ENCODE measurements at places on chromosomes 16 and 17.

DNA sequence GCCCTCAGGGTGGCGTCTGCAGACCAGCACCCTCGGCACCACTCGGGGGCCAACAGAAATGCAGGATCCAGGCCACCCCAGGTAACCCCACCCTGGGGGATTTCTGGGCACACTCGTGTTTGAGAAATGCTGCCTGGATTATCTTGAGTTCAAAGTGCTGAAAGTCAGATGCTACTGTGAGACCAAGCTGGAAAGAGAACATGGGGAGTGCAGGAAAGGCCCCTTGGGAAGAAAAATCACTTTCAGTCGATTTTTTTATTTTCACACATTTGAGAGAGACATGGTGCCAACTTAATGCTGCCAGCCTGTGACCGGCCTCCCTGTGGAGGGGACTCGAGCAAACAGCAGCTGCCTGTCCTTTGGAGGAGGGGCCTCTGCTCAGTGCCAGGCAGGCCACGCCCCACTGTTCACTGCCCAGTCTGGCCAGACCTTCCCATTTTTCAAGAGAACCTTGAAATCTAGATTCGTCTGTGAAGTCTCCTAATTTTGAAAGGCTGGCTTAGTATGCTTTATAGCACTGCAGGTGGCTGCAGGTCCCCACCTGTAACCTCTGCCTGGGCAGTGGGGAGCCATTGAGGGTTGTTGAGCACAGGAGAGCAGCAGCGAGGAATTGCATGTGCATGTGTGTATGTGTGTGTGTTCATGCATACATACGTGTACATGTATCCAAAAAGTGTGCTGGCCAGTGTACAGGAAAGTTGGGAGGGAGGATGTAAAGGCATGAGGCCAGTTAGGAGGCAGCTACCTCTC is 70.7 kb upstream of the PLCG2 start:
- H3K36me3 ChIP-seq: no peaks in the 10 kb centered on the region
- H3K27me3 ChIP-seq: no peaks in the 10 kb centered on the region
- peak overlapping the region; percentile 73 for H3K27ac ChIP-seq
- no peak for DNase-seq
- no peak overlapping the region for H3K4me3 ChIP-seq

DNA sequence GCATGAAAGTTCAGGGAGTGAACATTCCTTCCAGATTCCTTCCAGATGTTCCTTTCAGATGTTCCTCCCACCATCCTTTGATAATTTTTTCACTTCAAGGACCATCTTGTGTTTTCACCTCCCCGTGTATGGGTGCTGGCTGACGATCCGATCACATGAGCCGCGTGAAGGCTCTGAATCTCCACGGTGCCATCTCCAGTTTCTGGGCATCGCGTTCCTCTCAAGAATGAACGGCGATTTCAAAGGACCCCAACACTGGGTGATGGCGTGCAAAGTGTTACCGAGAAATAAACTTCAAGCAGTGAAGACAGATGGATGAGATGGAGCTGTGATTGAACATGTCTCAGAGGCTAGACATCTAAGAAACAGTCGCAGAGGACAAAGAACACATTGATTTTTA is 245.3 kb downstream of the GSG1L start:
- DNase-seq: no peak
- no peak overlapping the region for H3K4me3 ChIP-seq
- no peak overlapping the region for H3K27ac ChIP-seq

- H3K4me1 ChIP-seq: no peaks in the 10 kb centered on the region
- no peak overlapping the region for H3K4me3 ChIP-seq
- no peaks in the 10 kb centered on the region for H3K27me3 ChIP-seq
- H3K27ac ChIP-seq: no peak overlapping the region
These were observed 412.3 kb downstream of the XYLT1 start for GRCh38 chr16:17058471-17058870.

DNA sequence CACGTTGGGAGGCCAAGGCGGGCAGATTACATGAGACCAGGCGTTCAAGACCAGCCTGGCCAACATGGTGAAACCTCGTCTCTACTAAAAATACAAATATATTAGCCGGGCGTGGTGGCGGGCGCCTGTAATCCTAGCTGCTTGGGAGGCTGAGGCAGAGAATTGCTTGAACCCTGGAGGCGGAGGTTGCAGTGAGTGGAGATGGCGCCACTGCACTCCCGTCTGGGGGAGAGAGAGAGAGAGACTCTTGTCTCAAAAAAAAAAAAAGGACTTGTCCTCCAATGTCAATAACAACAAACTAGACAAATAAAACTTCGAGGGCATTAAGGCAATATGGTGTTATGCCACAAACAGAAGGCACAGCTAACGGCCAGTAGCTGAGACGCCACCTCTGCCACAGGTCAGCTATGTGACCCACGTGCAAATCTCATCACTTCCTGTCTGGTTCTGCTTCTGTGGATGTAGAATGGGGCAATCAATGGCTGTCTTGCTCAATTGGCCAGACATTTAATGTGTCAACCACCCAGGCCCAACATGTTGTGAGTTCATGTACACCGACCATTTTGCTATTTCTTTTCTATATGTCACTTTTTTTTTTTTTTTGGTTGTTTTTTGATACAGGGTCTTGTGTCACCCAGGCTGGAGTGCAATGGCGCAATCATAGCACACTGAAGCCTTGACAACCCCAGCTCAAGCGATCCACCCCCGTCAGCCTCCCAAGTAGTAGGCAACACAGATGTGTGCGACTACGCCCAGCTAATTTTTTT is 834 bp upstream of the TXNDC11 start:
- H3K4me3 ChIP-seq: peak overlapping the region; percentile 99
- H3K27me3 ChIP-seq: no peaks in the 10 kb centered on the region
- no peaks in the 10 kb centered on the region for H3K36me3 ChIP-seq
- H3K27ac ChIP-seq: peak overlapping the region; percentile 93

GRCh38 chr17:63940584-63940983 is 8.5 kb upstream of the CD79B start:
- no peak overlapping the region for H3K27ac ChIP-seq
- H3K4me3 ChIP-seq: no peak overlapping the region
- H3K36me3 ChIP-seq: no peaks in the 10 kb centered on the region
- H3K4me1 ChIP-seq: no peaks in the 10 kb centered on the region

- H3K36me3 ChIP-seq: no peaks in the 10 kb centered on the region
- no peaks in the 10 kb centered on the region for H3K4me1 ChIP-seq
- DNase-seq: no peak
- no peak overlapping the region for H3K27ac ChIP-seq
- H3K4me3 ChIP-seq: no peak overlapping the region
- no peaks in the 10 kb centered on the region for H3K27me3 ChIP-seq
These were observed 59.5 kb downstream of the AKAP1 start for GRCh38 chr17:57144567-57144966.

GRCh38 chr17:69733171-69734012 is 318.9 kb downstream of the MAP2K6 start:
- peaks cover 13% of the 10 kb centered on the region for H3K4me1 ChIP-seq
- H3K27me3 ChIP-seq: no peaks in the 10 kb centered on the region
- H3K4me3 ChIP-seq: no peak overlapping the region
- H3K27ac ChIP-seq: no peak overlapping the region
- no peaks in the 10 kb centered on the region for H3K36me3 ChIP-seq

DNA sequence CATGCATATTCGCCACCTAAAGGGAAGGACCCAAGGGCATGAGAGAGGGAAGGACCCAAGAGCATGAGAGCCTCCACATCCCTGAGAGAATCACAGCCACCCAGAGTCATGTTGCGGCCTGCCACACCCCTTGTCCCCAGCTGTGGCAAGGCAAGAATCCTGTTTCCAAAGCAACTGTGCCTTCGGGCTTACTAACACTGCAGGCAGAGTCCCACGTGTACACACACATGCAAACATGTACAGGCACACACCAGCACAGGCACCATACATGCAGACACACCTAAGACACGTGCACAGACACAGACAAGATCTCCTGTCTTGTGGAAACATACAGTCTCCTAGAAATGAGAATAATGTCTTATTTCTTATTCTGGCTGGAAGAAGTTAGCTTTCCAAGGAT is 92.4 kb upstream of the CDYL2 start:
- H3K27ac ChIP-seq: no peak overlapping the region
- H3K4me3 ChIP-seq: no peak overlapping the region
- no peaks in the 10 kb centered on the region for H3K36me3 ChIP-seq
- H3K4me1 ChIP-seq: peaks cover 11% of the 10 kb centered on the region

DNA sequence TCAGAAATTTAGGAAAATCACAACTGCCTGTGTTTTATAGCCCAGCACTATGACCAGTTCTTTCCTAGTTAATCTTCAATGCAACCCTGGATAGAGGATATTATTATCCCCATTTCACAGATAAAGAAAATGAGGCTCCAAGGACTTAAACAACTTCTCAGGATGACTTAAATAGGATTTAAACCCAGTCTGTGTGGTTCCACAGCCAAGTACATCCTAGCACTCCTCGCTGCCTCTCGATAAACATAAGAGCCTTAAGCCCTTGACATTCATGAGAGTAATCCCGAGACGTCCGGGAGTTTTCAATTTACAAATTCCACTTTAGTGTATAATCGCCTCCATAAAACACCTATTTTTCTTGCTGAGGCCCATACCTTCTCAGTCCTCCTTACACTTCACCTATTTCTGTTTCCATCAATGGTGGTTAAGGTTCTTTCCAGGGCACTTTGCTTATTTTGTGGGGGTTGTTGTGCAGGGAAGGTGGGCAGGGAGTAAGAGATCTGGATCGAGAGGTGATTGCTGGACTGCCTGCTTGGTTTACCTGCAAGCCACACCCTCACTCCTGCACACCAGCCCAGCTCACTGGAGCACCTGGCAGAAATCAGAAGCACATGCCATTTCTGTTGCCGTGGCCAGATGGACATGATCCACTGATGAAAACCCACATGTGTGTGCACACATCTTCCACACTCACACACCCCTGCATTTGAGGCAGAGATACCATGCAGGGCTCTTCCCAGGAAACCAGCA is 50.5 kb downstream of the ASIC2 start:
- no peaks in the 10 kb centered on the region for H3K27me3 ChIP-seq
- no peak overlapping the region for H3K27ac ChIP-seq
- H3K36me3 ChIP-seq: no peaks in the 10 kb centered on the region
- DNase-seq: no peak
- no peak overlapping the region for H3K4me3 ChIP-seq

DNA sequence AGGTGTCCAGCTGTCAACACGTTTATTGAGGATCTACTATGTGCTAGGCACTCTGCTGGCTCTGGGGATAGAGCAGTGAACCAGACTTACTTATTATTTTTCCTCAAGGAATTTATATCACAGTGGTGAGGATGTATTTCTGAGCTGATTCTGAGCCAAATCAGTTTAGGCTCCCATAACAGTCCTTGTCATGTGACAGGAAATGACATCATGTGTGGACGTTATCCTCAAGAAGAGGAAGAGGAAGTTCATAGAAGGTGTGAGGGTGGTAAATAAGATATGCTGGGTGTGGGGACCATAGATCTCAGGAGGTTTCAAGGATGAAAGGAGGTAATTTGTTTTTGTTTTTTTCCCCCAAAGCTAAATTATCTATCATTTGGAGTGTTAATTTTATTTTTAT is 873.5 kb upstream of the EEF2KMT start:
- no peak overlapping the region for H3K4me3 ChIP-seq
- H3K27ac ChIP-seq: no peak overlapping the region
- H3K36me3 ChIP-seq: no peaks in the 10 kb centered on the region
- no peaks in the 10 kb centered on the region for H3K27me3 ChIP-seq
- DNase-seq: no peak

GRCh38 chr17:69819316-69820087 is 255.5 kb upstream of the KCNJ16 start:
- no peaks in the 10 kb centered on the region for H3K27me3 ChIP-seq
- no peak overlapping the region for H3K4me3 ChIP-seq
- H3K36me3 ChIP-seq: no peaks in the 10 kb centered on the region
- H3K27ac ChIP-seq: no peak overlapping the region

GRCh38 chr16:47731252-47731651 is 270.1 kb downstream of the PHKB start:
- H3K36me3 ChIP-seq: no peaks in the 10 kb centered on the region
- H3K4me3 ChIP-seq: no peak overlapping the region
- H3K4me1 ChIP-seq: no peaks in the 10 kb centered on the region
- no peaks in the 10 kb centered on the region for H3K27me3 ChIP-seq
- no peak overlapping the region for H3K27ac ChIP-seq

DNA sequence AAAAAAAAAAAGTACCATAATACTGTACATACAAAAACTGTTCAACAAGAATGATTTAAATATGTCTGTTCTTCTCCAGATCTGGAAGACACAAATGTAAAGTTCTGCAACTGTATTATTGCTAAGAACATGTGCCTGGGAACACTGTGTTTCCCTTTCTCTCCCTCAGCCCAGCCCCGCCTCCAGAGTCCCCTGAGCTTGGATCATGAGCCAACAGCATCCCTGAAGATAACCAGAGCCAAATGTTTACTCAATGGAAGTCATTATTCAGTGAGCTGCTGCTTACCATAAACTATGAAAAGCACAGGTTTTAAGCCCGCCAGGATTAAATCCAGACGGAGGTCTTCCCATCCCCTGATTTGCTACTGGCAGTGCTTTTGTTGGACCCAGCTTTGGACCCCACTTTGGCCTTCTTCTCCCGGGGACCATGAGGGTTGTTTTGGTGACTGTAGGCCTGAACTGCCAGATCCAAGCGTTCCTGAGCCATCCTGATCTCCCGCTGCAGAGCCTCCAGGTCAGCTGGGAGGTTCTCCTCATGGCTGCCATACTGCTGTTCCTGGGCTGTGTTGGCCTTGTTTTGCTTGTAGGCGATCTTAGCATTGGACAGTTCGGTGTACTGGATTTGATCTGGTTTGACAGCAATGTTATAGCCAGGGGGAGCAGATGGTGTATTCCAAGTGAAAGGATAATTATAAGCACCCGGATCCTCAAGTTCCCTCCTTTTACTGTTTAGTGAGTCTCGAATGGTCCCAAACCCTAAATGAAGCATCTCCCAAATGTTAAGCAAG is 25.6 kb downstream of the GJC1 start:
- H3K27ac ChIP-seq: peak overlapping the region; percentile 54
- DNase-seq: no peak
- peaks cover 10% of the 10 kb centered on the region for H3K36me3 ChIP-seq
- no peaks in the 10 kb centered on the region for H3K27me3 ChIP-seq

- DNase-seq: no peak
- H3K27me3 ChIP-seq: no peaks in the 10 kb centered on the region
- H3K4me1 ChIP-seq: peaks cover 46% of the 10 kb centered on the region
- H3K36me3 ChIP-seq: no peaks in the 10 kb centered on the region
- H3K27ac ChIP-seq: no peak overlapping the region
- H3K4me3 ChIP-seq: no peak overlapping the region
These were observed 152.4 kb downstream of the ZNF423 start for GRCh38 chr16:49703483-49703882.

GRCh38 chr17:6506679-6507231 is 49.6 kb downstream of the PITPNM3 start:
- no peak overlapping the region for H3K4me3 ChIP-seq
- DNase-seq: no peak
- peaks cover 37% of the 10 kb centered on the region for H3K4me1 ChIP-seq
- no peaks in the 10 kb centered on the region for H3K27me3 ChIP-seq
- no peak overlapping the region for H3K27ac ChIP-seq
- no peaks in the 10 kb centered on the region for H3K36me3 ChIP-seq

GRCh38 chr17:17931159-17931558 is 41.0 kb downstream of the TOM1L2 start:
- no peaks in the 10 kb centered on the region for H3K27me3 ChIP-seq
- no peak overlapping the region for H3K27ac ChIP-seq
- DNase-seq: no peak
- H3K4me3 ChIP-seq: no peak overlapping the region
- peaks cover 41% of the 10 kb centered on the region for H3K4me1 ChIP-seq
- H3K36me3 ChIP-seq: peaks cover 4% of the 10 kb centered on the region

- no peaks in the 10 kb centered on the region for H3K36me3 ChIP-seq
- peak overlapping the region; percentile 15 for H3K4me3 ChIP-seq
- no peak overlapping the region for H3K27ac ChIP-seq
These were observed 1.3 kb downstream of the SHISA9 start for GRCh38 chr16:12902511-12903372.

Measured in vagina (tissue), 2 donors.